CD8-positive, alpha-beta memory T cell (primary cell): ENCODE measurements at places on chromosomes 16 and 17.

DNA sequence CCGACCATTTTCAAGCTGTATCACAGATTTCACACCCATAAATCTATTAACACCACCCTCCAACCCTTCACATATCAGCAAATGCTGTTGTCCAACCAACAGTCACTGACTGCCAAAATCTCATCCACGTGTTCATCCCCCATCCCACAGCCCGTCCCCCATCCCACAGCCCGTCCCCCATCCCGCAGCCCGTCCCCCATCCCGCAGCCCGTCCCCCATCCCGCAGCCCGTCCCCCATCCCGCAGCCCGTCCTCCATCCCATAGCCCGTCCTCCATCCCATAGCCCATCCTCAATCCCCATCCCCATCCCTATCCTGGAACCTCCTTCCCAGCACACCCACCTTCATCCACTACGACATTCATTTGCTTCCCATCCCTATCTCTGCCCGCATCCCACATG, 14.1 kb downstream of the DLG4 start:
- DNase-seq: no peak

DNA sequence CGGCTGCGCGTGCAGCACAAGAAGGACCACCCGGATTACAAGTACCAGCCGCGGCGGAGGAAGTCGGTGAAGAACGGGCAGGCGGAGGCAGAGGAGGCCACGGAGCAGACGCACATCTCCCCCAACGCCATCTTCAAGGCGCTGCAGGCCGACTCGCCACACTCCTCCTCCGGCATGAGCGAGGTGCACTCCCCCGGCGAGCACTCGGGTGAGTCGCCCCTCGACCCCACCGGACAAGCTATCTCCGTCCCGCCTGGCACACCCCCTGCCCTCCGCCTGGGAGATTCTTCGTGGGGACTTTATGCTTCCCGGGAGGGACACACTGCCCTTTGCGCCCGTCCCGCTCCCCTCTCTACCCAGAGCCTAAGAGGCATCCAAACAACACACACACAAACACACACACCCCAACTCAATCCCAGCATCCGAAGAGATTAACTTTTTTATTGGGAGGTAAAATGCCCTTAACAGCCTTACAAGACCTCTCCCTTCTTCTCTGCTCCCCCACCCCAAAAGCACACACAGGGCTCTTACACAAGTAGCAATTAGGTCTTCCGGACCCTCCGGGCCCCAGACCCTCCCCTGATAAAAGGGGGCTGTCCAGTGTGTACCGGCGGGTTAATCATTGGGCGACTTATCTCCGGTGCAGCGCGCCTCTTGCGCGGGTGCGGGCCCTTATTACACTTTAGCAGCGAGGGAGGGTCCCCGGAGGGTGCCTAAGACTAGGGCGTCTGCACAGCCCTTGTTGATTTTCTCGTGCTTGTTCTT, 2.1 kb downstream of the SOX9 start:
- DNase-seq: no peak

- DNase-seq: no peak
These were observed 39.0 kb downstream of the EMP2 start for GRCh38 chr16:10541366-10541765.

- DNase-seq: no peak
These were observed 124.4 kb downstream of the CDYL2 start for GRCh38 chr16:80680046-80680445.

DNA sequence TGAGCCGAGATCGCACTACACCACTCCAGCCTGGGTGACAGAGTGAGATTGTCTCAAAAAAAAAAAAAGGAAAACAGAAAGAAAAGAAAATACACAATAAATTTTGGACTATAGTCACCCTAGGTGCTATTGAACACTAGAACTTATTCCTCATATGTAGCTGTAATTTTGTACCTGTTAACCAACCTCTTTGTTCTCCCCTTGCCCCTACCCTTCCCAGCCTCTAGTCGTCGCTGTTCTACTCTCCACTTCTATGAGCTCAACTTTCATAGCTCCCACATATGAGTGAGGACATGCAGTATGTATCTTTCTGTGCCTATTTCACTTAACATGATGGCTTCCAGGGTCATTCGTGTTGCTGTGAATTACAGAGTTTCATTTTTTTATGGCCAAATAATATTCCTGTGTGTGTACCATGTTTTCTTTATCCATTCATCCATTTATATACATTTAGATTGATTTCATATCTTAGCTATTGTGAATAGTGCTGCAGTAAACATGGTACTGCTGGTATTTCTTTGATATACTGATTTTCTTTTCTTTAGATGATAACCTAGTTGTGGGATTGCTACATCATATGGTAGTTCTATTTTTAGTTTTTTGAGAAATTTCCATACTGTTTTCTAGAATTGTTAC, 28.3 kb downstream of the VPS35L start:
- no peak for DNase-seq

GRCh38 chr16:47920709-47921108, 235.1 kb downstream of the ABCC12 start:
- DNase-seq: no peak

DNA sequence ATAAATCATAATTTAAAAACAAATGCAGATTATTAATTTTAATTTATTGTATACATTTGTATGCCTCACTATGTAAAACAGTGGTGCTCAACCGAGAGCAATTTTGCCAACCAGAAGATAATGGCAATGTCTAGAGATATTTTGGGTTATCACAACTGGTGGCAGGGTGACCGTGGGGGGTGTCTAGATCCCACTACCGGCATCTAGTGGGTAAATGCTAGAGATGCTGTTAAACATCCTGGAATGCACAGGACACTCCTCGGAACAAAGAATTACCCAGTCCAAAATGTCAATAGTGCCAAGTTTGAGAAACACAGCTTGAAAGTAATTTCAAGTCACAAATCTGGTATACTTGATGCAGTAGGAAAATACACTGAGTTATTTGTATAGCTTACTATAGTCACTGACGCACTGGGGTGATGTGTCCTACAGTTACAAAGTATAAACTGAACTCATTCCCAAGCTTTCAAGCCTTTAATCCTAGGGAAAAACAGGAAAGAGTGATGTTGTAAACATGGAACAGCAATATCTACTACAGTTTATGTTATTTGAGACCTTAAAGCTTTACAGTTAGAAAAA, 133.5 kb downstream of the BRIP1 start:
- DNase-seq: no peak

GRCh38 chr17:80846932-80847331, 144.7 kb upstream of the CHMP6 start:
- DNase-seq: no peak

- DNase-seq: no peak
These were observed 353.3 kb downstream of the SEC14L1 start for GRCh38 chr17:77493901-77494663.

DNA sequence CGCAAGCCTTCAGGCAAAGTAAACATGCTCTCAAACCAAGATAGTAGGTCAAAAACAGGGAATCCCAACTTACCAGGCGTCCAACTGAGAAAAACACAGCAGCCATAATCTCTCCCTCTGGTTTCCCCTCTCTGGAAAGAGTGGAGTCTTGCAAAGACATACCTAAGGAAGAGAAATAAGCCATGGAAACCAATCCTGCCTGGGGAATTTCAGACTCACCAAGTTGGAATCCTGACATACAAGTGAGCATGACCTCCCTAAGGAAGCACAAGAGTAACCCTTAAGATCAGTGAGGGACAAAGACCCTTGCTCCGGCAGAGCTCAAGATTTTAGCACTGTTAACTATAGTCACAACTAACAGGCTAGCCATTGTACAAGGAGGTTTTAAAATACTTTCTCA, 4.1 kb downstream of the ZNF624 start:
- no peak for DNase-seq

- DNase-seq: no peak
These were observed 138.4 kb upstream of the GSE1 start for GRCh38 chr16:85474621-85475217.

GRCh38 chr17:79546386-79546785, 64.5 kb downstream of the RBFOX3 start:
- no peak for DNase-seq

- DNase-seq: no peak
These were observed 125.9 kb upstream of the HS3ST3A1 start for GRCh38 chr17:13727441-13728171.

DNA sequence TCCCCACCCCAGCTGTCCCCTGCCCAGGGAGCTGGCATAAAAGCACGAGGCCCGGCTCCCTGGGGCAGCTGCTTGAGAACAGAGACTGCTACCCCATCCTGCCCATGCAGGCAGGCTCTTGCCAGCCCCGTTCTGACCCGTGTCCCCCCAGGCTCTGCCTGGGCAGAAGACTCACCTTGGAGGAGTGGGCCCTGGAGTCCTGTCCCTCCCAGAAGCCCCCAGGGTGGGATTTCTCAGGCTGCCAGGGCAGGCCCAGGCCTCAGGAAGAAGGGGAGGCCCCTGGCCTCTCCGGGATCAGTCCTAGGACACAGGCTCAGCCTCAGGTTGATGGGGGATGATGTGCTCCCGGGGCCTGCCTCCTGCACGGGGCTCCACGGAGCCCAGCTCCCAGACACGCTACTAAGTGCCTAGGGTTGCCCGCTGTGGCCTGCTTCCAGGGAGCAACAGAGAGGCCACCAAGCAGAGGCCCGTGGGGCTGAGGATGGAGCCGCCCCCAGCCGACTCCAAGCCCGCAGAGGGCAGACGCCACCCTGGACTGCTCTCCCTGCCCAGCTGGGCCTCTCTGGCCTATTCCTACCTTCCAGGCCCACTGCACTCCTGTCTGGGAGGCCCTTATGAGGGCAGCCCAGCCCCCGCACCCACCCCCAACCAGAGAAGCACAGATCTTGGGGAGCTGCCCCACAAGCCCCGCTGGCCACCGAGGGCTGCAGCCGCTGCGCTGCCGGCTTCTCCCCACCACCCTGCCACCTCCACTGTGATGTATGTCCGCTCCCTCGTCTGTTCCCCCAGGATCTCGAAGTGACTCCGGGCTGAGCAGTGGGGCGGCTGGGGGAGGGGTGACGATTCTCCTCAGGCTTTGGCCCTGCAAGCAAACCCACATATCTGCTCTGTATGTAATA, 1.7 kb downstream of the NME3 start:
- DNase-seq: no peak
